Activated CD4-positive, alpha-beta memory T cell treated with anti-CD3 and anti-CD28 coated beads, Interleukin-2, amount 10 ng/mL, durations not matched to agents 7 days and 5 days (primary cell): ENCODE measurements at places on chromosomes 5 and 9. TPM values are rescaled to one million over a fixed set of nuclear protein-coding genes. Genes with fewer than 3 reads are reported as not detected.

- H3K27me3 ChIP-seq: no peaks in the 10 kb centered on the region
- H3K4me3 ChIP-seq: no peak overlapping the region
- H3K27ac ChIP-seq: no peak overlapping the region
Measured at GRCh38 chr9:89969156-89969675, 364.4 kb downstream of the GADD45G start.

DNA sequence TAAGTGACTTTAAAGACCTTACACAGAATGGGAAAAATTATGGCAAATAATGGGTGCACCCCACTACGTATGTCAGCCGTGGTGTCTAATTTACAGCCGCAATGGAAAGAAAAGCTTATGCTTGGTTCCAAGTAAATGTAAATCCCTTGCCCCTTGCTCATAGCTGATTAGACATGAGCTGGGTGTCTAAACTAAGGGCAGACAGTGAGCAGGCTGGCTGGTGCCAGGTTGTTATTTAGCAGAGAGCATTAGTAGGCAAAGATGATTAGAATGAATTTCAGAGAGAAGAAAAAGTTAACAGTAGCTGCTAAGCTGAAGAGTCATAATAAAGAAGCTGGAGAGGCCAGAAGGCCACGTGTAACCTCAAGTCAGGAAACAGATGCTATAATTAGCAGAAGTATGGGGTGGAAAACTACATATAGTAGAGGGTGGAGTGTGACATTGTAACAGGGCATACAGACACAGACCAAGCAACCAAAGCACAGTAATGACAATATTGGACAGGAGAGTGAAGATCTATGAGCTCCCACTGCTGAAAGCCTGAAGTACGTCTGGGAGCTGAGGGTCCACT, 257.7 kb downstream of the MCTP1 start:
- DNase-seq: no peak
- H3K4me1 ChIP-seq: no peaks in the 10 kb centered on the region
- H3K4me3 ChIP-seq: no peak overlapping the region
- peaks cover 5% of the 10 kb centered on the region for H3K27me3 ChIP-seq

- peaks cover 5% of the 10 kb centered on the region for H3K27me3 ChIP-seq
- no peaks in the 10 kb centered on the region for H3K36me3 ChIP-seq
- no peak overlapping the region for H3K4me3 ChIP-seq
- no peaks in the 10 kb centered on the region for H3K4me1 ChIP-seq
Measured at GRCh38 chr9:121581786-121582600, 69.4 kb upstream of the DAB2IP start.

DNA sequence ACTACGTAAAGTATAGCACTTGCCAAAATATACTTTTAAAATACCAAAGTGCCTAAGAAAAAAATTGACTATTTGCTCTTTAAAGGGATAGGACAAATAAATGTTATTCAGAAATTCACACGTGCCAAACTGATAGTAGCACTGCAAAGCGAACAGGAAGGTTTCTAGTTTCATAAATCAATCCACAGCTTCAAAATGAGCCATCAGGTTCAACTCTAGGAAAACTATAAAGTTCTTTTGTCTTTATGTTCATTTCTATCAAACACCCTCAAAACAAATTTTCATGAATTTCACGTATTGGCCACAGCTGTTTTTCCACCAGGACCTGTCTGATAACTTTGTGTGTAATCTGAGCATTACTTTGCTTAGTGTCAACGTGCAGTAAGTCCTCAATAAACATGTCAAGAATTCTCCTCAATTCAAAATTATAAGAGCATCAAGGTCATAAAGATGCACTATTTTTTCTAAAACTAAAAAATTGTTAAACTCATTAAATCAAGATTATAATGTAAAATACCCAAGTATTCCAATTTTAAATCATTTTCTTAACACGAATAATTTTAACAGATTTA, 3.0 kb downstream of the RNF130 start:
- H3K36me3 ChIP-seq: peaks cover 2% of the 10 kb centered on the region
- peaks cover 18% of the 10 kb centered on the region for H3K4me1 ChIP-seq
- no peak for DNase-seq
- no peak overlapping the region for H3K4me3 ChIP-seq

The CEP120 gene
- 35.2 TPM for total RNA-seq

The PHF24 gene
- total RNA-seq: not detected
